IMR-90 (cell line): ENCODE measurements at places on chromosomes 7 and 10. TPM values are rescaled to one million over a fixed set of nuclear protein-coding genes. Genes with fewer than 3 reads are reported as not detected.

GRCh38 chr10:77603534-77603927, 34.1 kb downstream of the KCNMA1 start:
- H3K4me3 ChIP-seq: no peak overlapping the region
- peaks cover 27% of the 10 kb centered on the region for H3K4me1 ChIP-seq
- H3K27ac ChIP-seq: no peak overlapping the region
- DNase-seq: peak; percentile 44

The IGFBP1 gene
- not detected in 2 replicates for total RNA-seq

The GPR26 gene
- total RNA-seq: not detected in 2 replicates

DNA sequence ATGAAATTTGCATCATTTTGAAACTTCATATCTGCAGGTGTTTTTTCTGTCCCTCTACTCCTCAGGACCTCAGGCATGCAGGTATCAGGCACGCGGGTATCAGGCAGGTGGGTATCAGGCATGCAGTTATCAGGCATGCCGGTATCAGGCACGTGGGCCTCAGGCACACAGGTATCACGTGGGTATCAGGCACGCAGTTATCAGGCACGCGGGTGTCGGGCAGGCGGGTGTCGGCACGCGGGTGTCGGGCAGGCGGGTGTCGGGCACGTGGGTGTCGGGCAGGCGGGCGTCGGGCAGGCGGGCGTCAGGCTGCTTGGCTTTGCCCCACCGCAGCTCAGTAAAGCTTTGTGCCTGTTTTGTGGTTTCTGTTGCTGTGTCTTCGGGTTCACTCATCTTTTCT, 8.7 kb downstream of the SPRN start:
- H3K27me3 ChIP-seq: no peaks in the 10 kb centered on the region
- no peak overlapping the region for H3K4me3 ChIP-seq
- no peak for DNase-seq
- H3K4me1 ChIP-seq: no peaks in the 10 kb centered on the region
- no peak overlapping the region for H3K27ac ChIP-seq

- no peaks in the 10 kb centered on the region for H3K27me3 ChIP-seq
- no peak overlapping the region for H3K4me3 ChIP-seq
- H3K27ac ChIP-seq: no peak overlapping the region
Measured at GRCh38 chr7:7761340-7761973, 43.0 kb upstream of the RPA3 start.

- peaks cover 8% of the 10 kb centered on the region for H3K4me1 ChIP-seq
- DNase-seq: no peak
- no peaks in the 10 kb centered on the region for H3K27me3 ChIP-seq
- H3K4me3 ChIP-seq: no peak overlapping the region
- no peak overlapping the region for H3K27ac ChIP-seq
Measured at GRCh38 chr10:110481919-110482318, 15.8 kb upstream of the DUSP5 start.

The PAX4 gene
- not detected in 2 replicates for total RNA-seq

DNA sequence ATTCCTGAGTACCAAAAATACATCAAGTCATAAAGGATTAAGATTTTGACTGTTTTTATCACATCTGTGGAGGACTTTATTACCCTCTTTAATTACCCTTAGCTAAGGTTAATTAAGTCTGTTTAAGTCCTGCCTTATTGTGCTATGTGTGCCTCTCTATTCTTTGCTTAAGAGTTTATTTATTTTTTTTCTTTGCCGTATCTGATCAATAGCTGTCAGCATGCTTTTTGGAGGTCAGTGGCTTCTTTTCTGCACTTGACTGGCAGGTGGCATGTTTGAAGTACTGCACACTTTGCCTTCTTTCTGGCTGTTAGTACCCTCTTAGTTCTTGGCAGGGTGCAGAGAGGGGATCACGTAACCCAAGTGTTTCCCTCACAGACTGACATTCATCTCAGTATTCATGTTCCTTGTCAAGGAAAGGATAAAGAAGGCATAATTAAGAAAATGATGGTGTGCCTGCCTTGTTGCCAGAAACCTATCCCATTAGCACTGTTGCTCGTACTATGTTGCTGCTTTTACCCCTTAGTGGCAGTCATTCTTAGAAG, 225.8 kb downstream of the EXOC4 start:
- H3K27me3 ChIP-seq: no peaks in the 10 kb centered on the region
- no peak overlapping the region for H3K27ac ChIP-seq
- H3K4me3 ChIP-seq: no peak overlapping the region

The ZNF425 gene
- total RNA-seq: 2.3 and 2.8 TPM in 2 replicates

DNA sequence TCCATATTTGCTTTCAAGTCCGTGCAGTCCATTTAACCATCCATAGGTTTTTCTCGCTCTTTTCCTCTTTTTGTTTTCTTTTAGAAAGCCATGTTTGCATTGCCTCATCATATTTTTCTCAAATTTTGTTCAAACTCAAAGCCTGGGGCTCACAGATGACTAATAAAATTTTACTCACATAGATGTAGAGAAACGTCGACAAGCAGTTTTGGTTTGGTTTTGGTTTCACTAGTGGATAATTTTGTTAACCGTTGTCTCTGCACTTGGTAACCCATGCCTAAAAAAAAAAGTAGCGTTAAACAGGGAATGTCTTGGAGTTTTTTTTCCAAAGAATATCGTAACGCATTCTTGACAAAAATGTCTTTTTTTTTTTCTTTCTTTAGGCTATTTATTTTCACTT, 344.2 kb upstream of the GALNT17 start:
- no peak for DNase-seq
- no peaks in the 10 kb centered on the region for H3K27me3 ChIP-seq
- no peak overlapping the region for H3K4me3 ChIP-seq

The MEOX2 gene
- under 0.01 TPM in 1 of 2 replicates, not detected in the other for total RNA-seq

- H3K36me3 ChIP-seq: no peaks in the 10 kb centered on the region
- H3K4me3 ChIP-seq: no peak overlapping the region
- no peaks in the 10 kb centered on the region for H3K27me3 ChIP-seq
- no peak overlapping the region for H3K27ac ChIP-seq
Measured at GRCh38 chr7:93678185-93678584, 103.7 kb upstream of the CALCR start.

GRCh38 chr7:32298408-32299132, 191.6 kb downstream of the LSM5 start:
- no peaks in the 10 kb centered on the region for H3K4me1 ChIP-seq
- peaks cover 25% of the 10 kb centered on the region for H3K27me3 ChIP-seq
- H3K36me3 ChIP-seq: no peaks in the 10 kb centered on the region
- no peak overlapping the region for H3K27ac ChIP-seq
- H3K4me3 ChIP-seq: 0 out of 2 replicates have a peak overlapping the region, but pooled peaks have one; percentile 14

GRCh38 chr7:71364551-71364950, 232.6 kb downstream of the GALNT17 start:
- H3K27ac ChIP-seq: no peak overlapping the region
- H3K4me1 ChIP-seq: no peaks in the 10 kb centered on the region
- H3K27me3 ChIP-seq: no peaks in the 10 kb centered on the region
- DNase-seq: no peak

- no peaks in the 10 kb centered on the region for H3K27me3 ChIP-seq
- no peaks in the 10 kb centered on the region for H3K4me1 ChIP-seq
- DNase-seq: no peak
- no peak overlapping the region for H3K27ac ChIP-seq
Measured at GRCh38 chr7:36884351-36884750, 160.1 kb upstream of the AOAH start.

The GPR146 gene
- 0.83 and 2.2 TPM in 2 replicates for total RNA-seq

GRCh38 chr10:94281654-94282053, 81.1 kb downstream of the NOC3L start:
- peaks cover 1% of the 10 kb centered on the region for H3K4me1 ChIP-seq
- no peak overlapping the region for H3K4me3 ChIP-seq
- H3K36me3 ChIP-seq: no peaks in the 10 kb centered on the region
- DNase-seq: no peak
- H3K27ac ChIP-seq: no peak overlapping the region

The CTAGE15 gene
- total RNA-seq: under 0.01 TPM in 1 of 2 replicates, not detected in the other

The FAM107B gene
- total RNA-seq: 27.1 and 46.4 TPM in 2 replicates

- no peaks in the 10 kb centered on the region for H3K27me3 ChIP-seq
- H3K27ac ChIP-seq: no peak overlapping the region
- no peaks in the 10 kb centered on the region for H3K4me1 ChIP-seq
- DNase-seq: no peak
- H3K36me3 ChIP-seq: no peaks in the 10 kb centered on the region
Measured at GRCh38 chr10:82318534-82318933, 443.5 kb downstream of the NRG3 start.

The PRRT4 gene
- total RNA-seq: not detected in 2 replicates

DNA sequence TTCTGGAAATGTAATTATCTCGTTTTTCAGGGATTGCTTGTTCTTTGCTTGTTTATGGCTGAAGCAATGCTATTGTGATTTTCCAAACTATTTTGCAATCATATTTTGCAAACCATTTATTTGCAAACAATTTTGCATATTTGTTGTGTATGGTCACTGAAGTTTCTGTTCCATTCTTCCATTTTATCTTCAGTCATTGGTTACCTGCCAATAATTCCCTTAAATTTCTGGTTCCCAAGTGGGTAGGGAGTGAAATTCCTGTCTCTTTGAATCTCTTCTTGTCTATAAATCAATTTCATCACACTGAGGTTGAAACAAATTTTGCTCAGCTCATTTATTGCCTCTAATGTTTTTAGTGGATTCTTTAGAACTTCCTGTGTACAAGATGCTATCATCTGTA, 401.7 kb upstream of the VWC2 start:
- H3K27ac ChIP-seq: no peak overlapping the region
- H3K27me3 ChIP-seq: no peaks in the 10 kb centered on the region
- H3K4me1 ChIP-seq: no peaks in the 10 kb centered on the region

The PRSS2 gene
- total RNA-seq: not detected in 2 replicates

GRCh38 chr7:98946389-98946788, 68.1 kb downstream of the TRRAP start:
- no peak for DNase-seq
- peaks cover 63% of the 10 kb centered on the region for H3K36me3 ChIP-seq
- no peaks in the 10 kb centered on the region for H3K27me3 ChIP-seq
- H3K4me3 ChIP-seq: no peak overlapping the region
- H3K27ac ChIP-seq: no peak overlapping the region

GRCh38 chr7:26216049-26216448, 14.5 kb downstream of the CBX3 start:
- peaks cover 8% of the 10 kb centered on the region for H3K36me3 ChIP-seq
- H3K4me1 ChIP-seq: no peaks in the 10 kb centered on the region
- no peak overlapping the region for H3K27ac ChIP-seq
- no peaks in the 10 kb centered on the region for H3K27me3 ChIP-seq

The ITPRID1 gene
- not detected in 2 replicates for total RNA-seq

GRCh38 chr7:11166051-11166450, 192.4 kb downstream of the PHF14 start:
- no peaks in the 10 kb centered on the region for H3K36me3 ChIP-seq
- H3K4me1 ChIP-seq: no peaks in the 10 kb centered on the region
- H3K27ac ChIP-seq: no peak overlapping the region
- H3K4me3 ChIP-seq: no peak overlapping the region
- H3K27me3 ChIP-seq: no peaks in the 10 kb centered on the region

- no peaks in the 10 kb centered on the region for H3K27me3 ChIP-seq
- no peak overlapping the region for H3K4me3 ChIP-seq
- no peaks in the 10 kb centered on the region for H3K4me1 ChIP-seq
Measured at GRCh38 chr7:80686576-80686975, 48.1 kb downstream of the CD36 start.

- no peaks in the 10 kb centered on the region for H3K27me3 ChIP-seq
- DNase-seq: peak; percentile 32
- peaks cover 25% of the 10 kb centered on the region for H3K36me3 ChIP-seq
- peaks cover 25% of the 10 kb centered on the region for H3K4me1 ChIP-seq
- peak overlapping the region; percentile 5; the same call in 1 of the 2 replicates for H3K27ac ChIP-seq
Measured at GRCh38 chr10:125124907-125125306, 35.5 kb downstream of the CTBP2 start.

- no peaks in the 10 kb centered on the region; the same call in 1 of the 2 replicates for H3K36me3 ChIP-seq
- no peak overlapping the region for H3K27ac ChIP-seq
- H3K27me3 ChIP-seq: peaks cover 23% of the 10 kb centered on the region
- H3K4me3 ChIP-seq: no peak overlapping the region
- DNase-seq: no peak
- H3K4me1 ChIP-seq: peaks cover 20% of the 10 kb centered on the region; the same call in 1 of the 2 replicates
Measured at GRCh38 chr7:150967349-150967748, 10.8 kb downstream of the KCNH2 start.

- peaks cover 8% of the 10 kb centered on the region for H3K4me1 ChIP-seq
- no peak overlapping the region for H3K4me3 ChIP-seq
- no peak overlapping the region for H3K27ac ChIP-seq
- DNase-seq: no peak
- no peaks in the 10 kb centered on the region for H3K27me3 ChIP-seq
Measured at GRCh38 chr7:92678291-92678920, 88.2 kb upstream of the FAM133B start.

The TWIST1 gene
- total RNA-seq: 5.4 and 18.6 TPM in 2 replicates

- DNase-seq: no peak
- H3K27me3 ChIP-seq: peaks cover 9% of the 10 kb centered on the region; the same call in 1 of the 2 replicates
- H3K4me3 ChIP-seq: no peak overlapping the region
- H3K4me1 ChIP-seq: no peaks in the 10 kb centered on the region
- no peak overlapping the region for H3K27ac ChIP-seq
Measured at GRCh38 chr7:150855476-150856302, 3.4 kb downstream of the AOC1 start.

DNA sequence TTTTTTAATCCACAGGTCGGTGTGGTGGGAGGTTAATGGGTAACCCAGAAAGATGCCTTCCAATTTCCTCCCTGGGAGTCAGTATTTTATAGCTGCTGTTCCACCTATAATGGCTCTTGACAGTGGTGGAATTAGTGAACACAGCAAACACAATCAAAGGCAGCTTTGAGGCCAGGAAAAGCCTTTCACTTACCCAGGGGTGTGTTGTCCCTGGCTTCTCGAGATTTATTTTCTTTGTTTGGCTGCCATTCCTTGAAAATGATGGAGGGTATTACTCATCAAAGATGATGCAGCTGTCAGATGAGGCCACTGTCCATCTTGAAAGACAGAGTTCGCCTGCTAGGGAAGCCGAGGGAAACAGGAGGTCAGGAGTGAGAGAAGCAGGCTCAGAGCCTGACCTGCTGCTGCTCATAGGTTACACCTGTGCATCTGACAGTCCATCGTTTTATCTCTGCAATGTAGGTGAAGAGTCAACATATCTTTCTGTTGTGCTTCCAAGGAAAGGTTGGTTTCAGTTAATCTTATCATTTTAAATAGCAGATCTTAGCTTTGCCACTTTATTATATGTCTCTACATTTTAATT, 221.6 kb downstream of the XPNPEP1 start:
- no peaks in the 10 kb centered on the region for H3K4me1 ChIP-seq
- H3K27ac ChIP-seq: no peak overlapping the region
- no peak for DNase-seq
- H3K27me3 ChIP-seq: no peaks in the 10 kb centered on the region

DNA sequence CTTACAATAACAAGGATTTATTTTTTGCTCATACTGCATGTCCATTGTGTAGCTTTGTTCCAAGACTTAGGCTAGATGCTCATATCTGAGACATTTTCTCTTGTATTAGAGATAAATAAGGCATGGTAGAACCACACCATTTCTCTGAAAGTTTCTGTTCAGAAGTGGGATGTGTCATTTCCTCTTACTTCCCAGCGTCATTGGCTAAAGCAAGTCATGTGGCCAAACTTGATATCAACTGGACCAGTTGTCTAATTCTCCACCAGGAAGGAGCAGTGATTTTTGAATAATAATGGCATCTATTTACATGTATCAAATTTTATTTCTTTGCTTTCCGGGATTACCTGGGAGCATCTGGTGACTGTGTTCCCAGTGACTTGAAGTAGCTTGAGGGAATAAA, 38.3 kb downstream of the AHCYL2 start:
- no peak for DNase-seq
- no peaks in the 10 kb centered on the region for H3K36me3 ChIP-seq
- H3K4me3 ChIP-seq: no peak overlapping the region
- no peaks in the 10 kb centered on the region for H3K27me3 ChIP-seq
- H3K4me1 ChIP-seq: peaks cover 3% of the 10 kb centered on the region; the same call in 1 of the 2 replicates

- peak overlapping the region; percentile 63; the same call in 1 of the 2 replicates for H3K27ac ChIP-seq
- DNase-seq: peak; percentile 20
- H3K4me3 ChIP-seq: peak overlapping the region; percentile 98
Measured at GRCh38 chr7:2242541-2243429, 759 bp downstream of the NUDT1 start.

GRCh38 chr7:141587304-141587703, 36.1 kb downstream of the AGK start:
- no peaks in the 10 kb centered on the region; the same call in 1 of the 2 replicates for H3K36me3 ChIP-seq
- peaks cover 11% of the 10 kb centered on the region for H3K4me1 ChIP-seq
- no peak overlapping the region for H3K4me3 ChIP-seq
- DNase-seq: no peak
- no peak overlapping the region for H3K27ac ChIP-seq
- no peaks in the 10 kb centered on the region for H3K27me3 ChIP-seq

The PLAU gene
- 115 and 123 TPM in 2 replicates for total RNA-seq
